SW480 (cell line): ENCODE measurements at places on chromosomes 7 and 10.

DNA sequence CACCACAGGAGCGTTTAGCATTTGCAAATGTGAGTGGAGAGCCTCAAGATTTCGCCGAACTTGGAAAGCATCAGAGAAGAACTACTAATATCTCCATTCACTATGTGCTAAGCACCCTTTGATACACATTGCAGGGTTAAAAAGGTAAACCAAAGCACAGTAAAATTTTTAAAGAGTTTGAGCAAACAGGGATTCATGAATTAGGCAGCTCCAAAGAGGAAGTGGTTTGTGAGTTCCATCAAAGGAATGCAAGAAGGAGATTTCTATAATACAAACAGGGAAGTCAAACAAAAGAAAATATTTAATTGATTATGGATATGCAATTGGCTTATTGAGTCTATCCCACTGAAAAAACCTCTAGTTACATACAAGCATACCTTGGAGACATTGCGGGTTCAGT, 81.1 kb upstream of the TMEM72 start:
- DNase-seq: no peak

DNA sequence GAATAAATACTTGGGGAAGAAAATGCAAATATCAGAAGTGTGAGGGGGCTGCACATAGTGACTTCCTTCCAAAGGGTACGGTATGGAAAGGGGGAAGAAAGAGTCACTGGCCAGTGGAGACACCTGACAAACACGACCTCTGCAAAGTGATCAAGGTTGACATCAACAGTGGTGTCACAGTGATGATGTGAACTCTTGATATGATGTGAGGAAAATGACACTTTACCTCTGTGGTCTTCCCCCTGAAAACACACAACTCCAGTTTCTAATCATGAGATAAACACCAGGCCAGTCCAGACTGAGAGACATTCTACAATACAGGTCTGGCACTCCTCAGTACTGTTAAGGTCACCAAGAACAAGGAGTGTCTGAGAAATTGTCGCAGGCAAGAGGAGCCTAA, 169.7 kb downstream of the BUB3 start:
- DNase-seq: no peak

- DNase-seq: no peak
Measured at GRCh38 chr10:111762114-111762513, 421.5 kb downstream of the GPAM start.

DNA sequence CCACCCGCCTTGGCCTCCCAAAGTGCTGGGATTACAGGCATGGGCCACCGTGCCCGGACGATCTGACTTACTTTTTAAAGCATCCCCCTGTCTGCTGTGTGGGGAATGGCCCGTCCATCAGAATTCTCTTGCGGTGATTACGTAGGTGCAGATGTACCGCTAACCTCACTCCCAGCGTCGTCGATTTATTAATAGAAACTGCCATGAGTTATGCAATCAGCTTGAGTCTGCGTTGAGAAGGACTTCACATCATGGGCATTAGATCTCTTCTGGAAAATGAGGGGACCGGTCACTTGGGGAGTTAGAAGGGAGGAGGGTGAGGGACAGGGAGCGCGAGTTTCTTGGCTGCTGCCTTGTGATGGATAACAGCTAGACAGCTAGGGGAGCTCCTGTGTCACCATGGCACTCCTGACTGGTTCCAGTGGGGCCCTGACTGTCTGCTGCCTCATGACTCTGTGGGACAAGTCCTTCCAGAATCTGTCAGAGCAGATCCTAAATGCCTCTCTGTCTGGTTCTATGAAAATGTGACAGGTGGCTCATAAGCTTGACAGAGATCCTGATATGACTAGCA, 35.2 kb downstream of the POR start:
- DNase-seq: no peak

GRCh38 chr10:118002581-118002980, 44.2 kb downstream of the RAB11FIP2 start:
- DNase-seq: peak; percentile 73

DNA sequence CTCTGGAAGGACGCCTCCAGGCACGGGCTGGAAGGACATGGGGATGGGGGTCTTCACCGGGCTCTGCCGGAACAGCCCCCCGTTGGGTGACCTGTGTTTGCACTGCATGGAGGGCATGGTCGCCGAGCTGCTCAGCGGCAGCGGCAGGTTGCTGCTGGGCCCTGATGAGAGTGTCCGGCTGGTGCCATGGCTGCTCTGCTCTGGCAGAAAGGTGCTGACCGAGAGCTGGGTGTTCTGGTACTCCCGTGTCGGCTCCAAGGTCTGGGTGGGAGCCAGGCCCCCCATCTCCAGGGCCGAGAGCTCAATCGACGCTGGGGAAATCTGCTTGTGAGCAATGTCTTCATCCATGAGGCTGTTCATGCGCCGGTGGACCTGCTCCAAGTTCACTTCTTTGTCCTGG, 764.3 kb downstream of the GRID1 start:
- DNase-seq: no peak

- no peak for DNase-seq
Measured at GRCh38 chr7:95526128-95526738, 40.5 kb downstream of the ASB4 start.

DNA sequence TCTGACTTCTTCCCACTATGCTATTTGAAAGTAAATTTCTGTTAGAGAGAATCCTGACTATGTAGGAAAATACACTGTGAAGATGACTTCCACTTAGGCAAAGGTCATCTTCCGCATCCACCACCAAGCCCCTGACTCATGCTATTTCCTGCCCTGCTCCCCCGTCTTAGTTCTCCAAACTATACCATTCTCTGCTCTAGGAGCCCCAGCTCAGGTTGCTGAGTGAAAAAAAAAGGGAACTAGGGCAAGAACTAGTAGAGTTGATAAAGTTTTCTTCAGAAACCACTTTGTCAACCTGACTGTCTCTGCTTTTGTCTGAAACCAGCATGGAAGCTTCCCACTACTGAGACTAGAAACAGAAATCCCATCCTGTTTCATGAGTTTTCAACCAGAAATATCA, 96.9 kb downstream of the EVX1 start:
- DNase-seq: no peak

GRCh38 chr7:86214734-86215133, 429.0 kb upstream of the GRM3 start:
- DNase-seq: no peak

DNA sequence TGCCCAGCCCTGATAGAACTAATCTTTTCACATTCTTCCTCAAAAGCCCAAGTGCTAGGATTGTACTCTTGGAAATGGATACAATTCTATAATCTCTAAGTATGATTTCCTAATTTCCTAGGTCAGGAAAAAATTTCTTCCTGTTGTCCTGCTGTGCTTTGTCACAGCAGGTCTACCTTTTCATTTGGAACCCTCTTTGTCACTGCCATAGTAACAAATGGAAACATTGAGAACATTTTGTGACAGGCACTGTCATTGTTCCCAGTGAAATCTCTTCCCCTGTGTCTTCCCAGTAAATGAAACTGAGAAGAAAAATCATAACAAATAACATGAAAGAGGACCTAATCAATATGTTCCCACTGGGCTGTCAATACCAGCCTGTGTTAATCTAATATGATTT, 150.9 kb upstream of the KAT6B start:
- no peak for DNase-seq

GRCh38 chr7:42914009-42914408, 2.1 kb upstream of the C7orf25 start:
- DNase-seq: no peak
